Right atrium auricular region (tissue), 2 donors: ENCODE measurements at places on chromosomes 16 and 17.

- DNase-seq: no peak
These were observed 85.7 kb downstream of the TAOK1 start for GRCh38 chr17:29475891-29476290.

DNA sequence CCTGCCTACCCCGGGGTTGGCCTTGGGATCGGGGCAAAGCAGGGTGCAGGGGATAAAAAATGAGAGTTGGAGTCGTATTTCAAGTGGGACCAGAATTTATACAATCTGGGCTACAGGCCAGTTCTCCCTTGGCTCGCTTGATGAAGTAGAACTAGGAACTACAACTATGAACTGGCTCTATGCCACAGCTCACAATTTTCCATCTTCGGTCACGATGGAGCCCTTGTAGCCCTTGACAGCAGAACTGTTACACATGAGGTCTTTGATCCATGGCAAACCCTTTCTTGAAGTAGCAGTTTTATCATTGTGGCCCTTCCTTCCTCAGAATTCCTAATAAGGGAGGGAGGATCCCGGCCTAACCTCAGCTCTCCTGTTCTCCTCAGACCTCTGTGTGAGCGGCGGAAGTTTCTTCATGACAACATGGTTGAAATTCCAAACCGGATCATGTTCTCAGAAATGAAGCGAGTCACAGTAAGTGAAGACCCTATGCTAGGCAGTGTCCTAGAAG is 17.1 kb downstream of the LIG3 start:
- DNase-seq: no peak

DNA sequence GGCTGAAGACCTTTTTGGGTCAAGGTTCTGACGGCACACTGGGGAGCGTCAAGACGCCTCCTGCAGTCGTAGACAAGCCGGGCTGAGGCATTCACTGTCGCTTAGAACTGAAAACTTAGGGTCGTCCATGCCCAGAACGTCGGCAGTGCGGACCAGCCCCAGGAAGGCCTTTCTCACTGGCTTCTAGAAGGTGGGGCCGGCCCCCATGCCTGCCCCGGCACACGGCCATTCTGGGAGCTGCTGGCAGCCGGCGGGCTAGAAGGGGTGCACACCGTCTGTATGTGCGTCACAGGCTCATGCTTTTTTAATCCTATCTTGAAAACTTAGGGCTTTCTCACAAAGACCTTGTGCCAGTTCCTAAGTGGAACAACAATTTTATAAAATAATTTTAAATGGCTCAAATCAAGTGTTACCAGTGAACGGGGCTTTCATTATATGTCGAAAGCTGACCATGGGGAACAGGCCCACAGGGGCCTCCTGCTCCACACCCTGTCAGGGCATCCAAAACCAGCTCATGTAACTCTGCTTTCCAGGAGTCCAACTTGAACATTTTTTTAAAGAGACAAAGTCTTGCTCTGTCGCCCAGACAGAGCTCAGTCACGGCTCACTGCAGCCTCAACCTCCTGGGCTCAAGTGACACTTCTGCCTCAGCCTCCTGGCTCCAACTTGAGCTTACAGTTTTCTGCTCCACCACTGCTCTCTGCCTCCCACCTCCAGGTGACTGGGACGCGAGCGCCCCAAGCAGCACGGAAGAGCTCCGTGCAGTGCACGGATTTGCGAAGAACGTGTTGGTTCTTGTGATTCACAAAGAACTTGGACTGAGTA is 111.2 kb downstream of the ANKRD11 start:
- DNase-seq: no peak

- DNase-seq: no peak
These were observed 18.2 kb downstream of the ZCCHC14 start for GRCh38 chr16:87474566-87474996.

DNA sequence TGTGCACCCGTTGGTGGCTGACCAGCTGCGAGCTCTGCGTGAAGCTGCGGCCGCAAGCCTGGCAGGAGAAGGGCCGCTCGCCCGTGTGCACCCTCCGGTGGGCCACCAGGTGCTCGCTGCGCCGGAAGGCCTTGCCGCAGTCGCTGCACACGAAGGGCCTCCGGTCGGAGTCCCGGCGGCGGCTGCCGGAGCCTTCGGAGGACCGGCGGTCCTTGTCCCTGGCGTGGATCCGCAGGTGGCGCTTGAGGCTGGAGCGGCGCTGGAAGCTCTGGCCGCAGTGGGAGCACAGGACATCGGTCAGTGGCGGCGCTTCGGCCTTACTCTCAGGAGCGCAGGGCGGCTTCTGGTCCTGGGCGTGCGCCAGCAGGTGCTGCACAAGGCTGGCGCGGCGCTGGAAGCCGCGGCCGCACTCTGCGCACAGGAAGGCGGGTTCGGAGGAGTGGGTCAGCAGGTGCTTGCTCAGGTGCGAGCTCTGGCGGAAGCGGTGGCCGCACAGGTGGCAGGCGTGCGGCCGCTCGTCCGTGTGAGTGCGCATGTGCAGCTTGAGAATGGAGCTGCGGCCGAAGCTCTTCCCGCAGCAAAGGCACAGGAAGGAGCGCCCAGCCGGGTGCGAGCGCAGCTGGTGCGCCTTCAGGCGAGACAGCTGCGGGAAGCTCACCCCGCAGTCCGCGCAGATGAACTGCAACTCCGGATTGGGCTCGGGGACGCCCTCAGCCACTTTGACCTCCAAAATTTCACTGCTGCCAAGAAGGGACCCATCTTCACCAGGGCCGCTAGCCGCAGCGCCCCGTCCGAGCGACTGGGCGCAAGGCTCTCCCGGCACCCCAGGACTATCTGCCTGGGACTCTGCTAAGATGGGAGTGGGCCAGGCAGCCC is 9.1 kb downstream of the ZSCAN10 start:
- no peak for DNase-seq

GRCh38 chr17:75749545-75750389 is 15.2 kb downstream of the GALK1 start:
- peak; percentile 91 for DNase-seq

DNA sequence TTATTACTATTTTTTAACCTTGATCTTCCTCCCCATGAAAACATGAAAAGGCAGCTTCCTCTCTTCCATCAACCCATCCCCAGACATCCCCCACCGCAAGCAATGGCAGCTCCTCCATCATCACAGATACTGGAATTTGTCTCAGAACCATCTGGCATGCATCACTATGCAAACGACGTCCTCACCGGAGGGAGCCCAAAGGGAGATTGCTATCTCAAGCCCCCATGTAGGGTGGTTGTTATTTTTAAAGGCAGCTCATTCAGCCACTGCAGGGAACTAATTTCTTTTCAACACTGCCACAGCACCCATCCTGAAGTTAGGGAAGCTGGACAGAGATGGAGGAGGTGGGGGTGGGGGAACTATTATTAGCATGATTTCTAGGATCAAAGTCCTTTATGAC is 222.5 kb downstream of the FOXL1 start:
- DNase-seq: no peak

DNA sequence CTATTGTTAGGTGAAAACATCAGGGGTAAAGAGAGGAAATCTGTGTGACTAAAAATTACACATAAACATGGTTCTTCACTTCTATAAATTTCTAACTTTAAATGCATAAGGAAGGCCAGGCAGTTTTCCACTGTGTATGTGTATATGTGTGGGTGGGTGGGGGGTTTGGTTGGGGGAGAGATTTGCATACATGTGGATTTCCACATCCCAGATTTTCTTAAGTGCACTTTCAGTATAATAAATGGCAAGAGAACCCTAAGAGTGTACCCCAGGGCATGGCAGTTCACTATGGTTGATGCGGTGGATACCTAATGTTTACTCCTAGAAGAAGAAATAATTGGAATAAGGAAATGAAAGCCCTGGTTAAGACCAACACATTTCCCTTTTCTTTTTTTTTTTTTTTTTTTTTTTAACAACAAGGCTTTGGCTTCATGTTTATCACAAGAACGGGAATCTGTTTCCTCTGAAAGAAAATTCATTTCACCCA is 451.8 kb upstream of the CCL2 start:
- no peak for DNase-seq

DNA sequence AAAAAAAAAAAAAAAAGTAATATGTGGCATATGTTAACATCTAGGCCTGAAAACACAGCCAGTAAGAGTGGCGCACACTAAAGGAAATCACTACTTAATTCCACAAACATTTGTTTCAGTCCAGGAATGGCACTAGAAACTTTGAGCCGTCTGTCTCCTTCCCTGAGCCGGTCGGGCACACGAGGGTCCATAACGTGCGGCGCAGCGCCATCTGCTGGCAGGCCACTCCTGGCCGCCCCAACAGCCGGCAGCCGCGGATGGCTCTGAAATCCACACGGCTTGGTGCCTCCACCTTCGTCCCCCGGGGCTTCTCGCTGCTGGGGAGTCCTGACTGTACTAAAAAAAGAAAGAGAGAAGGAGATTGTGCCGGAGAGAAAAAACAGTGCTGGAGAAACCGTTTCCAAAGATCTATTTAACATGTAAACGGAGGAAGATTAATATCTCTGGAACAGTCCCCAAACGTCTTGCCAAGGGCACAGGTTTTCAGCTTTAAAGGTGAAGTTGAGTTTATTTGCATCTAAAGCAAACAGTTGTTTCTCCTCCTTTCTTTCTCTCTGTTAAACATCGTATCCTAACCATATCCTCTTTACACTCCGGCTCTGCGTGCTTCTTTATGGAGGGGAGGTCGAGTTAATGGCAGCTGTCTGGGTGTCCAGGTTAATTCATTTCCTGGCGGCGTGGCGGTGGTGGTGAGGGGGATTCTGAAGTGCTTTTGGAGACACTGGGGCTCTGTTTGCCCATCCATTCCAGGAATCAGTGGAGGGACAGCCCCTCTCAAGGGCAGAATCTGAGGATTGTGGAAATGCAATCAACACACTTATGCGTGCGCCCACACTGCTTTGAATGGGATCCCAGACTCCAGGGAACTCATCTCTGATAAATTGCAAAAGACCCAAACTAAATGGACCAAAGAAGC is 611.3 kb upstream of the SALL1 start:
- peak; percentile 62 for DNase-seq

DNA sequence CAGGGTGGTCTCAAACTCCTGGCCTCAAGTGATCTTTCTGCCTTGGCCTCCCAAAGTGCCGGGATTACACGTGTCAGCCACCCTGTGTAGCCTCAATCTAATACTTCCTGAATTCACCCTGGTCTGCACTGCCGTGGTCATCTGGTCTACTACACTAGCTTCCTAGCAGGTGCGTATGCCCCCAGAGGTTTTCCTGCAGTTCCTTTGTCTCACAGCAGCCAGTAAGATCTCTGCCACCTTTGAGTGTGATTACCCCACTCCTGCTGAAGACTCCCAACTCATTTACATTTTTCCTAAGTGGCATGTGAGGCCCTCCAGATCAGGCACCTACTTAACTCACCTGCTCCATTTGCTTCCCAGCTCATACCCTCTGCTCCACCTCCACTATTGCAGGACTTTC is 5.1 kb upstream of the DDX19A start:
- DNase-seq: no peak

GRCh38 chr16:66150698-66151482 is 215.6 kb upstream of the CDH5 start:
- DNase-seq: no peak

GRCh38 chr17:45649796-45650195 is 134.3 kb upstream of the CRHR1 start:
- no peak for DNase-seq

- DNase-seq: peak; percentile 34
These were observed 9.4 kb downstream of the MPO start for GRCh38 chr17:58271216-58271931.

DNA sequence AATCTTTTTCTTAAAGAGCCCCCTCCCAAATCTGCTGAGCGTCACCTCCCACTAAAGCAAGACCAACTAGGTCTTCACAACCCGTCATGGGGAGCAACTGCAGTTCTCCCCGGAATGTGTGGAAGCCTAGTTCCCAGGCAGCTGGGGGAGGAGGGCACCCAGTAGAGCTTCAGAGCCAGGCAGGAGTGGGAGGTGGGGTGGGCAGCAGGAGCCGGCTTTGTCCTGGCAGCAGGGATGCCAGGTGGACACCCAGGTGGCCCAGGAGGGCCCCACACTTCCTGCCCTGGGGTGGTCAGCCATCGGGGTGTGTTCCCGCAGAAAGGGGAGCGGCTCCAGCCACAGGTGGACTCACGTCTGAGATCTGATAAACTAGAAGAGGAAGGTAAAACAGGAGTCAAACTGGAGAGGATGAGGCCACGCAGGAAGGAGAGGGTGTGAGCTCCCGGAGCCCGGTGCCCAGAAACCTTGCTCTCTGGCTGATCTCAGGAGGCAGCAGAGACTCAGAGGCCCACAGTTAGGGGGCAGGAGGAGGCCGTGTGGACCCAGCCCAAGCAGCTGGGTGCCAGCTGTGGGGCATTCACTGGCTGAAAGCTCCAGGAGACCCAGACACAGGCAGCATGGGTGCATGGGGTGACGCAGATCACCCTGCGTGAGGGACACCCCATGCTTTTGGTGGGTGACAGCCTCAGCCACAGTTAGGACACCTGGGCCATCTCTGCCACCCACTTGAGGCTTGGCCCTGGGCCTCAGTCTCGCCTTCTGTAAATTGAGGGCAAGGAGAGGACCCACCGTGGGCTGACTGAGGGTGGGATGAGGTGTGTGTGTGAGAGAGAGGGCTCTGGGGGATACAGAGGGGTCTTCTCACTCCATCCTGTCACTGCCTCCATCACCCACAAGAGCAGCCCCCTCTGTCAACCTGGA is 260.8 kb upstream of the TNRC6C start:
- no peak for DNase-seq

- DNase-seq: no peak
These were observed 1.4 kb upstream of the LLGL1 start for GRCh38 chr17:18224053-18224386.

DNA sequence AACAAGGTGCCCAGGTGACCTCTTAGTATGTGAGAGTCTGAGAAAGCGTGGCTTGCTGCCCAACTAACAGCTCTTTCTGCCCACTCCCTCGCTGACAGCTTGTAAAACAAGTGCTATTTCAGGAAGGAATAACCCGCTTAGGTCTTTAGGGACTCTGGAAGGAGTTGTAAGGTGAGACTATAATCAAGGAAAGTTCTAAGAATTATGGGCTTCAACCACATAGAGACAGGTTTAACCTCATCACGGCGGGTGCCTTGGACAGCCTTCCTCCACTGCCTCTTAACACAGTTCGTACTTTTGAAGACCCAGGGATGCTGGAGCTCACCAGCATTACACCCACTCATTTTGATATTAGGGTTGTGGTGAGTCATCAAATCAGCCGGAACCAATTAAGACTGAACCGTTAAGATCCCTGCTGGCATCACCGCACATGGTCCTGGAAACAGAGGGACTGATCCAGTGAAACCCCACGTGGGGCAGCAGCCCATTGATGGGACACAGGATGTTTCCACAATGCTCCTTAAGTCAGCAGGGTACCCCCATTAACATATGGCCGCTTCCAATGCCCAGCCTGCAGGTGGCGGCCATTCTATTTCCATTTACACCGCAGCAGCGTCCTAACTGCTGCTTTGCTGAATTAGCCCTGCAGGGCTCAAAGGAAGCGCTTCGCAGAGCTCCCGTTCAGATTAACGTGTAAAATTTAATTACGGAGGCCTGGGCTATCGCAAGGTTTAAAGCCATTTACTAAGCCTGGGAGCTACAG is 176.6 kb upstream of the SDK2 start:
- no peak for DNase-seq
